Activated CD8-positive, alpha-beta memory T cell treated with anti-CD3 and anti-CD28 coated beads for 4 hours (primary cell): ENCODE measurements at places on chromosomes 7 and 10.
A peak's percentile ranks its signal among the peaks of the same experiment; 100 is the strongest.

DNA sequence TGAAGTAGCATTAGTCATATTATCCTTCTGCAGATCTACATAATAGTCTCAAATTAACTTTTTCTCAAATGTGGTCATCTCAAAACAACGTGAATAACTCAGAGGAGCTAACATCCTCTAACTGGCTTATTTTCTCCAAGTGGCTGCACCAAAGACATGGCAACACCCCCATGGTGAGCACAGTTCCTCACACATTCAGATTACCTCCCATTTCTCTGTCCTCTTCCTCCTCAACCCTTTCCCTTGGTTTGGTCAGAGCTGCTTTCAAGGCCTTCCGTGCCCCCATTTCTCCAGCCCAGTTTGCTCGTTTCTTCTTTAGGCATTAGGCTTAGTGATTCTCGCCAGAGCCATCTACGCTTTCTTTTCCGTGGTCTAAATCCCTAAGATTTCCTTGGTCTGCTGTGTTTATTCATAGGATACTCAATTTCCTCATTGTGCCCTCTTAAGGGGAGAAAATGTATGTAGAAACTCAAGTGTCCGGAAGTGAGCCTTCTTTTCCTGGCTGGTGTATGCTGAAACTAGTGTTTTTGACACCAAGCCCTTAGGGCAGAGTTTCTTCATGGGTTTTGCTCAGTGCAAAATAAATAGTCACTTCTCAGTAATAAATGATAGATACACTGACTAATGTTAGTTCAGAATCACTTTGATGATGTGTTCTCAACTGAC lies 2.6 kb downstream of the MET start:
- DNase-seq: no peak

GRCh38 chr10:116316503-116316902 lies 7.7 kb upstream of the CCDC172 start:
- DNase-seq: no peak

DNA sequence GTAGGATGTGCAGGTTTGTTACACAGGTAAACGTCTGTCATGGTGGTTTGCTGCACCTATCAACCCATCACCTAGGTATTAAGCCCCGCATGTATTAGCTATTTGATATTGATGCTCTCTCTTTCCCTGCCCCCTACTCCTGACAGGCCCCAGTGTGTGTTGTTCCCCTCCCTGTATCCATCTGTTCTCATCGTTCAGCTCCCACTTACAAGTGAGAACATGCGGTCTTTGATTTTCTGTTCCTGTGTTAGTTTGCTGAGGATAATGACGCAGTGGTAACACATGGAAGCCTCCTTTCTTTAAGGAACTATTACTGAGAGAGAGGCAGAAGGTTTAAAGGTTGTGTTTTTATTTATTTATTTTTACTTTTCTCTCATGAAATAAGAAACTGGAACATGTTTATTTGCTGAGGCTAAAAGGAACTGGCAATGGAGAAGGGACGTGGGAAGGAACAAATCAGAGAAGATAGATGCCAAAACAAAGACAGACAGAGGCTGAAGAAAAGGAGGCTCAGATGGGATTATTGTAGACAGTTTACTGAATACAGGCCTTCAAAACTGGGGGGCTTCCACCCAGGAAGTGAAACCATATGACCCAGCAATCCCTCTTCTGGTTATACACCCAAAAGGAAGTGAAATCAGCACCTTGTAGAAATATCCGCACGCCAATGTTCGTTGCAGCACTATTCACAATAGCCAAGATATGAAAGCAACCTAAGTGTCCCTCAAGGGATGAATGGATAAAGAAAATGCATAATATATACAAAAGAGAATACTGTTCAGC lies 556.3 kb downstream of the GRM8 start:
- no peak for DNase-seq

- peak; percentile 80 for DNase-seq
Observed at GRCh38 chr7:156949541-156950380, at the start of gene NOM1. NOM1 (plus strand) TSS chr7:156949712; CDS start chr7:156949738, 26 bp downstream.

DNA sequence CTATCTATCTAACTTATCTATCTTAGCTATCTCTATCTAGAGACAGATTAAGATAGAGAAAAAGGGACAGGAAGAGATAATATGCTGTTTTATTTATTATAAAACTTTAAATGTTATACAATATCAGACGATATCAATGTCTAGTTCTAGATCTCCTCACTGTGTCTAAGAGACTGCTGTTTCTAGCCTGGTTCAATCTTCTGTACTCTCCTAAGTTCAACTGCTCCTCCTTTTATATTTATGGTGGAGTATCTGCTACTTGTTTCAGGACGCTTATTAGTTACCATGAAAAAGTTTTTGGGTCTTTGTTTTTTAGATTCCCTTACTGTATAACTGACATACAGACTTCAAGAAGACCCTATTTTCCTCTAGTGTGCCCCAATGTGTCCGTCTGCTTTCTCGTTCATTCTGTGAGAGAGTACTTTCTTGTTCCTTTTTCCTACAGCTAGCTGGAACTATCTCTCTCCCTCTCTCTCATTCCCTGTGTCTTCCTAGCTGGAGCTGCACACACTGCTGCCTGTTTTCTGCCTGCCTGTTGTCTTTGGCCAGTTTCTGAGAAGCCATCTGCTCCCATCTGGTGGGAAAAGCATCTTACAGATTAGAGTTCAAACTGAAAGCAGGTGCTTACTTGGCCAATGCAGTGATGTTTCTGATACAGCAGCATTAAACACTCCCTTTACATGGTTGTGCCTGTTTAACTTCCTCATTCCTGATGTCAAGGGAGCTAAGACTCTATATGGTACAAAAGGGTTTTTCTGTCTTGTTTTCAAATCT lies 49.4 kb upstream of the ARL4A start:
- no peak for DNase-seq

- DNase-seq: no peak
Observed at GRCh38 chr7:21603972-21604749, 61.3 kb downstream of the DNAH11 start.

DNA sequence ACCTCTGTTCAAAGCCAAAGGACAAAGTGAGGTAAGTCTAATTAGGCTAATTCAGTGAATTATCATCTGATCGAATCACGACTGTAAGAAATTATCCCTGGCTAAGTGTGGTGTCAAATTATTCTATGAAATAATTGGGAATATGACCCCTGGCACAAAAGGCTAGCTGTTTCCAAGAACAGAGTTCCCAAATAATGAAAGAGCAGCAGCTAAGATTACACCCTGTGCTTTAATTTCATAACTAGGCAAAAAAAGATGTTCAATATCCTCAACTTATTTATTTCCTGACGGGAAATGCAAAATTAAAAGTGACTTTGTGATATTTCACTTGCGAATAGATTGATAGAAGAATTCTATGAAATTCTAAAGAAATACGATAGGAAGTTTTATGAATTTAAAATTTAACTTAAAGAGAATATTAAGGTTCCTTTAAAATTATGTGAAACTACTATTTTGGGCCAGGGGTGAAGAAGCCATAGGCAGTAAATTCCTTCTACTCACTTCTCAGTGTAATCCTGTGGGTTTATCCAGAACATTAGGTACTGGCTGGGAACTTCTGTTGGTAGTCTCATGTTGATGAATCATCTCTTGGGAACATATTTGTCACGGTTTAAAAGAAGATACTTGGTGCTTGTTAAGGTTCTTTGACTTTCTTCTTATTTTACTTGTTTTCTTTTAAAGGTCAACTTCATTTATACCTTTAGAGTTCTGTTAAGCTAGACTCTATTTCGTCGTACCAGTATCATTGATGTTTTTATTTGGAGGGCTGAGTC lies 148.5 kb downstream of the POLR1F start:
- no peak for DNase-seq

- no peak for DNase-seq
Observed at GRCh38 chr7:4241791-4242190, 440.3 kb upstream of the FOXK1 start.

- DNase-seq: no peak
Observed at GRCh38 chr7:20438694-20439376, 108.1 kb downstream of the ITGB8 start.

DNA sequence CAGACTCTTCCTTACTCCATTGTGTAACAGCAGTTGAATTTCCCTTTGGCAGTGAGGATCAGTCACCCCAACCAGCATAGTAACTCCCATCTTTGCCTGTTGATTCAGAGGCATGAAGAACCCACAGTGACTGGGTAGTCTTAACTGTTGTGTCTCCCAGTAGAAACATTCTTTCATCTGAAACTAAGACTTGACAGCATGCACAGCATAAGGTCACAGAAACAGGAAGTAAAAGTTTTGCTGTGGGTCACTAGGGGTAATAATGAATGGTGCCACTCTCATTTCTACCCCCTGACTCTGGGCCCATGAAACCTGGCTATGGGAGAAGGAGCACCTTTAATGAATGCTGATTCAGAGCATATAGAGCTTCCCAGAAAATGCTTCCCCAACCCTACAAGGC lies 8.3 kb upstream of the FRMPD2 start:
- DNase-seq: no peak

DNA sequence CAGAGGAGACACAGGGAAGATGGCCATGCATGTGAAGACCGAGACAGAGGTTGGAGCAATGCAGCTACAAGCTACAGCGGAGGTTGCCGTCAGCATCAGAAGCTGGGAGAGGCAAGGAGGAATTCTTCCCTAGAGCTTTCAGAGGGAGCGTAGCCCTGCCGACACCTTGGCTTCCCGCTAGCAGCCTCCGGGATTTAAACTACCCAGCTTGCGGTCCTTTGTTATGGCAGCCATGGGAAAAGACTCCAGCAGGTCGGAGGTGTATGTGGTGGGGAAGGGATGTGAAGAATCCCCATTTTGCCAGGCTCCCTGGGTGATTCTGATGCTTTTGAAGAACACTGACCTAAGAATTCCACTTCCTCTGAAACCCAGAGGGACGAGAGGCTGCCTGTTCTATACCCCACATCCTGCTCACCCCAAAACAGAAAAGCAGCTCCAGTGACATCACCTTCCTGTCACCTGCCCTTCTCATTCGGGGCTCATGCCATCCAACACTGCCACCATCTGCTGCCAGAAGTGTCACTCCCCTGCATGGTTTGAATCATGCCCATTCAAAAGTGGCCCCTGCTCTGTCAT lies 3.3 kb upstream of the SEPHS1 start:
- DNase-seq: no peak

DNA sequence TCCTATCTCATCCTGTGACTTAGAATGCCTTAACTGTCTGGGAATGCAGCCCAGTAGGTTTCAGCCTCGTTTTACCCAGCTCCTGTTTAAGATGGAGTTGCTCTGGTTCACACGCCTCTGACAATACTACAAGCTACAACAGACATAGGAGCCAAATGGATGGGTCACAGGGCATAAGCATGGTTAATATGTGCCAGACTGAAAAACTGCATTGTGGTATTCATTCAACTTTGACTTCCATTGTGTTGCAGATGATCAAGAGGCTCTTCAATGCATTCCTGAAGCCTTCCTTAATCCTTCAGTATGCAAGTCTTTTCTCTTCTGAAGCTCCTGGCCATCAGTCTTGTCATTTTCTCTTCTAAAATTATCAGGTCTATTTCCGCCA lies 20.3 kb upstream of the RNF32 start:
- DNase-seq: no peak

DNA sequence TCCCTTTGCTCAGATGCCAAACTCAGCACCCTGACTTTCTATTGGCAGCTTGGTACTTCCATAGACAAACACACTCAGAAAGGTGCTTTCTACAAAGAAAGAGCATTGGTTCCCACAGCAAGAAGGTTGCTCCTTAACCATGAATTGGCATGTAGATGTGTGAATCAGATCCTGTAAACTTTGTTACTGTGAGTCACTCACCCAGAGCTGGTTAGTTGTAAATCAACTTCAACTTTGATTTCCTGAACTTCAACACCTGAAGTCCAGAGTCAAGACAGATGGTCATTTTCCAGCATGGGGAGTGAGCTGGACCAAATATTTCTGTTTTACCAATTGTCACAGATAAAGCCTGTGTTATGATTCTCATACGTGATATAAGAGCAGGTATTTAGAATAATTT lies 797.2 kb downstream of the TNS3 start:
- no peak for DNase-seq

DNA sequence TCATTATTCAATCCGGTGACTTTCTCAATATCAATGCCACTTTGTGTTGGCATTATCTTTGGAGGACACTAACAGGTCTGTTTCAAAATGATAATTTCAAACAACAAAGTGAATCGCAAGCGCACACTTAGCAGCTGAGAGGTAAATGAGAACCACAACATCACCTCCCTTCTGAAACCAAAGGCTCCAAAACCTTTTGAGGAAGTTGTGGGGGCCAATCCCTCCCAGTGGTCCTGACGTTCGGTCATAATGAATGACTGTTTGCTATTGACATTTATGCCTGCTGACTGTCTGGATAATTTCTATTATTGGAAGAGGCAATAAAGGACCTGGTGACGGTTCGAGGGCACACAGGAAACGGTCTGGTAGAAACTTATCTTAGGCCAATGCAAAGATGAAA lies 1.8 kb downstream of the ADARB2 start:
- no peak for DNase-seq

GRCh38 chr7:51636503-51636902 lies 319.9 kb upstream of the COBL start:
- DNase-seq: no peak

GRCh38 chr10:133405272-133405671 lies 11.3 kb downstream of the MTG1 start:
- no peak for DNase-seq

DNA sequence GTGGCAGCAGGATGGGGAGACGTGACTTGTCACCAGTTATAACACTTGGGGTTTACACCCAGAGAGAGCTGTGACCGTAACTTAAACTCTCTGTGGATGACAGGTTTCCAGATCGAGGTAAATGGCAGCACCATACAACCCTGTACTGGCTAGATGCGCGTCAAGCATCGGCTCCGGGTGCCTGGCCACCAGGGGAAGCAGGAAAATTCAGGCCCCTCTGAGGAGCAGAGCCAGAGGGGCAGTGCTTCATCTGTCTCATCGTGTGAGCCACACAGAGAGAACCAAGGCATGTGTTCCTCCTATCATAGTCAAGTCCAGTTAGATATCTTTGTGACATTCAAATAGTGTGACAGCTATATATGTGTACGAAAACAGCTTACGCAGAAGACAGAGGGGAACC lies 652.2 kb upstream of the FOXK1 start:
- no peak for DNase-seq

DNA sequence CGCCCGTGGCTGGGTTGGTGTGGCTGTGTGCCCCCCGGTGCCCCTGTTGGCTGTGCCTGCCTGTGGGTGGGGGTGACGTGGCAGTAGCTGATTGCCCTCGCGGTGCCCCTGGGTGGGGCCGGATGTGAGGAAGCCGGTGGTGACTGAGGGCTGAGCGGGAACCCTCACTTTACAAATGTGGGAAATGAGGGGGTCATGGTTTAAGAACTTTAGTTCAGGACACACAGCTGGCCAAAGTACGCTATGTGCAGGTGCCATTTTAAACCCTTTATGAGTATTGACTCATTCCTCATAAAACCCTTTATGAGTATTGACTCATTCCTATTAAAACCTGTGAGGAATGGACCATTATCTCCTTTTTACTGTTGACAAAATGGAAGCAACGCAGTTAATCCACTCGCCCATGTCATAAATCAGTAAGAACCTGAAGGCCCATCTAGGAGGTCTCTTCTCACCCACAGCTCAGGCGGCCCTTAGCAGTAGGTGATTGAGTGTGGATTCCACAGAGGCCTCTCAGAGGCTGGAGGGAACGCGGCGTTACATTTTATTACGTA lies 290.1 kb upstream of the COBL start:
- DNase-seq: no peak

- DNase-seq: no peak
Observed at GRCh38 chr7:90625051-90625450, 28.9 kb downstream of the CDK14 start.
